Natural killer cell (primary cell): ENCODE measurements at places on chromosomes 16 and 17.

GRCh38 chr16:57475711-57476339 lies 10.5 kb downstream of the DOK4 start:
- DNase-seq, result peak; percentile 71

DNA sequence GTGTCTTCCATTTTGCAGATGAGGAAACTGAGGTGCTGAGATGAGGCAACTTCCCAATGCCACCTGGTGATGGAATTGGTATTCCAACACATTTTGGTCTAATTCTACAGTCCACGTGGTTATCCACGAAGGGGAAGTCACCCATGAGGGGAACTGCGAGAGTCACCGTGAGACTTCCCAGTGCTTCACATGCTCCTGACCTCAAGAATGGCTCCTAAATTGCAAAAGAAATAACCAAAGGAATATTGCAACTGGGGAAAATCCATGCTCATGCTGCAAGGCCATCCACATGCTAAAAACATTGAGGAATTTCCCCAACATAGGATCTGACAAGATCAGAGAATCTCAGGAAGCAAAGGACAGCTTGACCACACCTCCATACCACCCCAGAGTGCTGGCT lies 153.9 kb downstream of the HS3ST3B1 start:
- DNase-seq, result no peak

DNA sequence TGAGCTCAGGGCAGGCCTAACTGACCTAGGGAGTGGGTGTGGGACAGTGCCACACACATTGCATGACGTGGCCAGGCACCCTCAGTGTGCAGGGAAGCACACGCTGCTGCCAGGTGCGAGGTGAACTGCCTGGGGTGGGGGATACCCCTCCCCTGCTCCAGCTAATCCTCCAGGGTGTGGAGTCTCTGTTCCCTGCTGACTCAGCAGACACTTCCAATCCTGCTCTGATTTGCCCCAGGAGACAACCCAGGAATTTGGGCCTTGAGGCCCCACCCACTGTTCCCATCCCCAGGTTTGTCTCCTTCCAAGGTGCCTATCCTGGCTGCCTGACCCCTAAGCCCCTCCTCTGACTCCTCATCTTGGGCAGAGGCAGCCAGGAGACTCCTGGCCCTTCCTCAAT lies 10.7 kb downstream of the DLX3 start:
- DNase-seq, result no peak

DNA sequence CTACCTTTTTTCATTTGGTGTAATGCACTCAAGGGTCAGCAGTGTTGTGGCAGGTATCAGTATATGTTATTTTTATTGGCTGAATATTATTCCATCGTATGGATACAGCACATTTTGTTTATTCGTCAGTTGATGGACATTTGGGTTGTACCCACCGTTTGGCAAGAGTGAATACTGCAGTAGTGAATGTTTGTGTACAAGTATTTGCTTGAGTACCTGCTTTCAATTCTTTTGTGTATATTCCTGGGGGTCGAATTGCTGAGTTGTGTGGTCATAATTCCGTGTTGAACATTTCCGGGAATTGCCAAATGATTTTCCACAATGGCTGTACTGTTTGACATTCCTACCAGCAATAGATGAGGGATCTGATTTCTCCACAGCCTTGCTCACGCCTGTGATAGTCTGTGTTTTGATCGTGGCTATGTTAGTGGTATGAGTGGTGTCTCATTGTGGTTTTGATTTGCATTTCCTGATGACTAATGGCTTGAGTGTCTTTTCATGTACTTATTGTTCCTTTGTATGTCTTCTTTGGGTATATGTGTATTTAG lies 108.4 kb downstream of the OR1D5 start:
- peak; percentile 38 for DNase-seq

GRCh38 chr16:12874186-12874585 lies 27.2 kb upstream of the SHISA9 start:
- DNase-seq, result no peak

- no peak for DNase-seq
These were observed 29.4 kb downstream of the MSI2 start for GRCh38 chr17:57285701-57286100.

DNA sequence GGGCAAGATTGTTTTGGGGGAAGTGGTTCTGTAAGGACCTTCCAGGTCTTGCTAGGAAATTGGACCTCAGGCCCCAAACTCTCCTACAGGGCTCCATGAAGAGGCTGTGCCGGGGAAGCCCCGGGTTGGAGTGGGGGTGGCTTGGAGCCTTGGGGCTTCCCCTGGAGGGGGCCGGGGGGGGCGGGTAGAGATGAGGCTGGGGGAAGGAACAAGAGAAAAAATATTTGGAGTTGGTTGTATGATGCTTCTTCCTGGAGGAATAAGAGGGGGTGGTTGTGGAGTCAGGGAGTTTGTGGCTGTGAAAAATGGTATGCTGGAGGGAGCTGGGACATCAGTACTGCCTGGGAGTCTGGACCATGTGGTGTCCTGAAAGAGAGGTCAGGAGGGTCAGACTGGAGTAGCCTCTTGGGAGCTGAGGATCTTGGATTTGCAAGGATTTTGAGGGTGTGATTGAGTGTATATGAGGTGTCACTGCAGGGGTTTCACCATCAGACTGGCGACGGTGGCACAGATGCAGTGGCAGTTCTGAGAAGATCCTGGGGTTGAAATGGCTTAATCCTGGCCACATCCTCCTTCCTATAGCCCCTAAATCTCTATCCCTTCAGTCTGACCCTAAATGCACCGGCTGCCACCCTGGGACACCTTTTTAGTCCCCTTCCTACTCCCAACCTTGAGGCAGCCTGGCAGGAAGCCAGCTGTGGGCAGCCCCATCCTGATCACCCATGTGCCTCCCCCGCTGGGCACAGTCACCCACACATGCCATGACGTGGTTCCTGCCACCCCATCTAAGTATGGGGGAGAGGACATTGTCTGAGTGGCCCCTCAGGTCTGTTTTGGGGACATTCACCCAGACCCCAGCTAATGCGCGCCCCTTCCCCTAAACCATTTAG lies 10.9 kb downstream of the RARA start:
- DNase-seq, result peak; percentile 95

- no peak for DNase-seq
These were observed 16.4 kb downstream of the CACNG4 start for GRCh38 chr17:66980896-66981295.

DNA sequence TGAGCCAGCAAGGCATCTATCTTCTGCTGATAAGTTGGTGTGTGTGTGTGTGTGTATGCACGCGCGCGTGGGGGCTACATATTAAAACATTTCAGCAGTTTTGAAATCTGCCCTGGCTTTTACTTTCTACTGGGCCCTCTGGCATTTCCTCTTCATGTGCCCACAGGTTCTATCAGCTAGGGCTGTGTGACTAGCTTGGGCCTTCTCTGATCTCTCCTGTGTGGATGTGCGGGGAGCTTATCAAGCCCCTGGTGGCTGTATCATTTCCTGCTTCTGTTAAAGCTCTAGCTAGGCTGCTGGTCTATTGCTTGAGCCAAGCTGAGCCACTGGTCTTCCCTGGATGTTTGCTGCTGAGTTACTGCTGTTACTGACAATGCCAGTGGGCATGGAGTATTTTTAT lies 132.5 kb downstream of the AATF start:
- no peak for DNase-seq

DNA sequence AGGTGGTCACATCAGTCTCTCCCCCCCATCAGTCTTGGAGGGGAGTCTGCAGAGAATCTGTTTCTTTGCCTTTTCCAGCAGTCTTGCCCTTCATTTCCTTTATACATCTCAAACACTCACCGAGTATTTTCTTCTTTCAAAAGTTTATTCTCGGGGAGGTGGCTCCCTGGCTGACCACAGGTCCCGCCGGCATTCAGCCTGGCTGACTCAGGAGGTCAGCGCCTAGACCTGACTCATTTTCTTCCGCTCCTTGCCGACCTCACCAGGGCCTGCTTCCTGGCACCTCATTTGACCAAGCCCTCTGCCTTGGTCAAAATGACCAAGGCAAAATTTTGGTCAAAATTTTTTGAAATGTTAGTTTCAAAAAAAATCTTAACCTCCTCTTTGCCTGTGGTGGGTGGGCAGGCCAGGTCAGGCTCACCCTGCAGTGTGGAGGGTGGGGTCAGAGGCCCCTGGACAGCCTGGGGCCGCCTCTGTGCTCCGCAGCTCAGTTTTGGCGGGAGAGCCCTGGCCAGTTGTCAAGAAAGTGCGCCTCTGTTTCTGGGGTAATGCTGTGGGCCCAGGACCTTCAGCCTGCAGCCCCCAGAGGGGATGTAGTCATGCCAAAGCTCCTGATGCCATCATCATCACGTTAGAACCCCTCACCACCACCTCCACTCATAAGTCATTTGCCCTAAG lies 165.6 kb downstream of the SPECC1 start:
- DNase-seq, result no peak

GRCh38 chr16:84524346-84524920 lies 20.0 kb upstream of the MEAK7 start:
- DNase-seq, result no peak

- no peak for DNase-seq
These were observed 46.1 kb upstream of the ACSF3 start for GRCh38 chr16:89047331-89048089.

GRCh38 chr17:60864708-60865005 lies 187.0 kb downstream of the BCAS3 start:
- DNase-seq, result no peak

DNA sequence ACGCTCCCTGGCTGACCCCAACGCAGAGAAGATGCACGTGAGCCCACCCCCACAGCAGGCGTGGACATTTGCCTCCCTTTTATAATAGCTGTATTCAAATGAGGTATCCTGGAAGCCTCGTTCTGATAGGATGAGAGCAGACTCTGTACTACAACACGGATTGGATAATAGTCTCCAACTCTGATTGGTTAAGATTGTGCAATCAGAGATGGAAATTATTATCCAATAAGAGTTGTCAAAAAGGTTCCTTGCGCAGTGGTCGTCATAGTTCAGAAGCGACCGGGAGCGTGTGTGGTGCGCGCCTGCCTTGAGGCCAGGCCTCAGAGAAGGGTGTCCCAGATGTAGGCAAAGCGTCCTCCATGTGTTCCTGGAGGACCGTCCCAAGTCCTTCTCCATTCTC lies 104.6 kb downstream of the USP22 start:
- no peak for DNase-seq

- no peak for DNase-seq
These were observed 37.4 kb upstream of the EMP2 start for GRCh38 chr16:10617662-10618420.

- DNase-seq, result no peak
These were observed 3.7 kb upstream of the PRR15L start for GRCh38 chr17:47961406-47961805.

DNA sequence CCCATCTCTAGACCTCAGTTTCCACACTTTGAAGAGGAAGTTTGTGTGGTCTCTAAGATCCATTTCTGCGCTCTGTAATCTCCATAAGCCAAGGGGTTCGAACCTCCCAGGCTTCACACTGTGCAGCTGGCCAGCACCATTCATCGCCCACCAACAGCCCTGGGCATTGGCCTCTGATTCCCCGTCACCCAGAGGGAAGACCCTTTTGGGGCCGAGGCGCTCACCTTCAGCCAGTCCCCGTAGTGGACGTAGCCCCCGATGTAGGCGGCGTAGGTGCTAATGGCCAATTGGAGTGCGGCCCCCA lies 678 bp downstream of the TMEM101 start:
- no peak for DNase-seq

- DNase-seq, result peak; percentile 22
These were observed 35.6 kb downstream of the RPA1 start for GRCh38 chr17:1865252-1866037.

DNA sequence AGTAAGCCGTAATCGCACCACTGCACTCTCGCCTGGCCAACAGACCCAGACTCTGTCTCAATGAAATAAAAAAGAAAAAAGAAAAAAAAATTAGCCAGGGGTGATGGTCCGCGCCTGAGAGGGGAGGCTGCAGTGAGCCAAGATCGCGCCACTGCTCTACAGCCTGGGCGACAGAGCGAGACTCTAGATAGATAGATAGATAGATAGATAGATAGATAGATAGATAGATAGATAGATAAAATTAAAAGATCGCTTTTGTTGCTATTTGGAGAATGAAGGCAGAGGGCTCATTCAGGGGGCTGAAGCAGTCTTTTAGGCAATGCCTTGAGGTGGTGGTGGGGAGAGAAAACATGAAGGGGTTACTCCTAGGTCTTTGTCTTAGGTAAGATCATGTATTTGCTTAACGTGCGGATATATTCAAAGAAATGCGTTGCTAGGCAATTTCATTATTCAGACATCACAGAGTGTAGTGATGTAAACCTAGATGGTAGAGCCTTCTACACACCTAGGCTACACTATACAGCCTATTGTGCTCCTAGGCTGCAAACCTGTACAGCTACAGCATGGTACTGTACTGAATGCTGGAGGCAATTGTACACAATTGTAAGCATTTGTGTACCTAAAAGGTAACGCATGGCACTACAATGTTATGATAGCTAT lies 4.3 kb upstream of the HES7 start:
- no peak for DNase-seq

- DNase-seq, result no peak
These were observed 85.3 kb downstream of the HAPSTR1 start for GRCh38 chr16:9176547-9177418.

DNA sequence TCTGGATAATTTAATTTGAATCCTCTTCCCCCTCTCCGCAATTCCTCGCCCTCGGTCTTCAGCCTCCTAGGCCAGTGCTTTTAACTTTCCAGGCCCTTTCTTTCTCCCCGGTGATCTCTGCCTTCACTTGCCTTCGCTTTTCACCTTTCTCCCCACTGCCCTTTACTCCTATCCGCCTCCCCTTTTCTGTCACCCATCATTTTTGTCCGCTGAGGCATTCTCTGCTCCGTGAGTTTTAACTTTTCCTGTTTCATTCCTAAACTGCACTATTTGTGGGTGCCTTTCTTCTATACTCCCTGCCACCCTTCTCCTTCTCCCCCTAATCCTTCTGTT lies 729 bp downstream of the LONP2 start:
- no peak for DNase-seq

GRCh38 chr16:79528338-79528737 lies 72.2 kb downstream of the MAF start:
- no peak for DNase-seq

DNA sequence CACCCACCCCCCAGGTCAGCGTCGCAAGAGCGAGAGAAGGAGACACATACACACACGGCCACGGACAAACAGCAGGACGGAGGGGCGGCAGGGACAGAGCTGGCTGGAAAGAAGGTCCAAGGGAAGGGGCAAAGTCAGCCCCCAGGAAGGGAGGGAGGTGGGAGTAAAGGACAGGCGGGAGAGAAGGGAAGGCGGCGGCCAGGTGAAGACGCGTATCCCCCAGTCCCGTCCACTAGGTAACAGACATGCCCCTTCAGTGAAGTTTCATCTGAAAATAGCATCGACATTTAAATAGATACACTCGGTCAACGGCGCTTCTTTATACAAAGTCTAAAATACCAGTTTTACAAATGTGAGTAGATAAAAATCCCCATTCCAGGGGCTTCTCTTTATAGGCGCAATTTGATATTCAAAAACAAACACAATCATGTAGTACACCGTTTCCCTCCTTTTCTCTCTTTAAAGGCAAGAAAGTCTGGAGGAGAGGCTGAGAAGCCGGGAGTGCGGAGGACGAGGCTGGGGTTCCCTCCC lies 4.5 kb downstream of the CBX8 start:
- DNase-seq, result no peak

- DNase-seq, result no peak
These were observed 11.6 kb upstream of the ICAM2 start for GRCh38 chr17:64032081-64032480.

- peak; percentile 89 for DNase-seq
These were observed 19.6 kb upstream of the TNFRSF13B start for GRCh38 chr17:16991349-16992009.

GRCh38 chr16:25235991-25236390 lies 19.2 kb downstream of the AQP8 start:
- no peak for DNase-seq

- DNase-seq, result no peak
These were observed 917 bp upstream of the TBX2 start for GRCh38 chr17:61398721-61399130.
